NCI-H1694 (cell line): ENCODE measurements at places on chromosomes 3 and 15.

- DNase-seq = no peak
These were observed 141.0 kb upstream of the MYRIP start for GRCh38 chr3:39668420-39668819.

- no peak for DNase-seq
These were observed 1.3 kb upstream of the MASP1 start for GRCh38 chr3:187292631-187293515.

- no peak for DNase-seq
These were observed 91.5 kb upstream of the TNFAIP8L3 start for GRCh38 chr15:51186181-51186705.

DNA sequence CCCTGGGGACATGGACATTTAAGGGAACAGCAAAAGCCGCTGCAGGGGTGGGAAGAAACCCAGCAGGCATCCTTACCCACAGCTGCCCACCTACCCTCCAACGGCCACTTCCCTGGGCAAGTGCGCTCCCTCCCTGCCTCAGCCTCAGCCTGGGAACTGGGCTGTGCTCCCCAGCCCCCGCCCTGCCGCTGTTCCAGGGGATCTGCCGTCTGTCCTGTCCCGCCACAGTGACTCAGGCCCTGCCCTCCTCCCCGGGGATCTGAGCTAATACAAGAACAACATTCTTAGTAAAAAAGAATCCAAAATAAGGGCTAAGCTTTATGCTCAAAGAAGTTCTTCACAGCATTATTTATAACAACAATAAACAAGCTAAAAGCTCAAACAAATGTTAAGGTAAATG, 7.4 kb upstream of the IQSEC1 start:
- DNase-seq = no peak

GRCh38 chr3:191566469-191566868, 105.5 kb downstream of the PYDC2 start:
- no peak for DNase-seq

DNA sequence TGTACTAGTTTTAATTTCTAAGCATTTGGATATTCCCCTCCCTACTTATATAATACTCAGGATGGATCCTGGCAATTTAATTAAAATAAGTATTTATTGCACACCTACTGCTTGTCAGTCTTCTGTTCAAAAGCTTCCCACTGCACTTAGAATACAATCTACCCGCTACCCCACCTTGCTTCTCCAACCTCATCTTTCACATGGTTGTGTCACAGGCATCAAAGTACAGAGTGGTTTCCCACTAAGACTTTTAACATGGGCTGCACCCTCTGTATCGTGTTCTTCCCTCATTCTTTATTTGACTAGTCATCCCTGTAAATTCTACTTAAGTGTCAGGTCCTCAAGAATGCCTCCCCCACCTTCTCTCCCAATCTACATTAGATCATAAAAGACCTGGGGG, 35.0 kb downstream of the RIOX2 start:
- no peak for DNase-seq

DNA sequence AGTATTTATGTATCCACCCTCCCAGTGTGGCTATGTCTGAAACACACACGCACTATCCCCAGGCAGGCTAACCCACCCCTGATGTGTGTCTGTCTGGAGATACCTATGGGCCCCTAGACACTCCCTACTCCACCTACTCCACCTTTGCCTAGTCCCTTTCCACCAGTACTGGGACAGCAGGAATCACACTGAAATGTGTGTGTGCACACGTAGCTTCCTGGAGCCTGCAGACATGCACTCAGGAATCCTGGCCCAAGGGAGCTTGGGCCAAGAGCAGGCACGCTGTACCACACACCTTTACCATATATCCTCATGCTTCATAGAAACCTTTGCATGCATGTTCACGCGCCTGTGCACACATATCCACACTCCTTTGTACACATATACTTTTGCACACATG, 6.9 kb upstream of the PTH1R start:
- DNase-seq = no peak
